ENCODE measurements at places on chromosomes 4 and X. TPM values are rescaled to one million over a fixed set of nuclear protein-coding genes. Genes with fewer than 3 reads are reported as not detected.

Gene SSX3
- not detected for total RNA-seq

Gene AMOT
- 19.3 TPM for total RNA-seq

Gene OTC
- 3.3 TPM for total RNA-seq

Gene NR3C2
- total RNA-seq = 86.5 TPM

Gene PLP1
- 65.0 TPM for total RNA-seq

Gene CSN3
- total RNA-seq = not detected

Gene FAM156B
- total RNA-seq = 11.7 TPM

Gene DCAF12L2
- not detected for total RNA-seq

Gene STBD1
- 11.9 TPM for total RNA-seq

Gene SH3RF1
- total RNA-seq = 45.3 TPM

Gene TLR2
- 12.9 TPM for total RNA-seq

Gene PORCN
- 3.9 TPM for total RNA-seq

Gene KLHL13
- 8.4 TPM for total RNA-seq

Gene PI4K2B
- total RNA-seq = 14.3 TPM

Gene CYTL1
- total RNA-seq = 0.29 TPM

Gene CSN1S1
- total RNA-seq = not detected

Gene PNCK
- 4.6 TPM for total RNA-seq

Gene CT45A3
- not detected for total RNA-seq

Gene PRRG3
- total RNA-seq = 2.8 TPM

Gene ETDC
- total RNA-seq = not detected

Gene PPP1R2C
- not detected for total RNA-seq

Gene TMPRSS11F
- total RNA-seq = not detected

Gene TRIM61
- total RNA-seq = not detected

Gene STARD8
- 4.5 TPM for total RNA-seq

Gene RAPGEF2
- total RNA-seq = 55.1 TPM

Gene SLC10A6
- not detected for total RNA-seq

Gene SULT1E1
- total RNA-seq = not detected

Gene MAGEB1
- total RNA-seq = not detected

Gene XAGE1A
- not detected for total RNA-seq

Gene SMR3B
- total RNA-seq = not detected

Gene ZNF732
- not detected for total RNA-seq

Gene ARFIP1
- total RNA-seq = 81.4 TPM

Gene ADAM29
- not detected for total RNA-seq

Gene OTUD6A
- not detected for total RNA-seq
